ENCODE measurements at places on chromosomes 5 and 9.

GRCh38 chr9:113715086-113715485 is 161.0 kb upstream of the ZNF618 start:
- no peak for DNase-seq

- no peak for DNase-seq
These were observed 104.0 kb upstream of the SSBP2 start for GRCh38 chr5:81854915-81855314.

- no peak for DNase-seq
These were observed 67.9 kb upstream of the PANK3 start for GRCh38 chr5:168647083-168647482.

- DNase-seq: no peak
These were observed 62.8 kb downstream of the TTLL11 start for GRCh38 chr9:122030357-122030756.

GRCh38 chr9:103407260-103407659 is 412.1 kb downstream of the CYLC2 start:
- no peak for DNase-seq

- DNase-seq: no peak
These were observed 74.5 kb downstream of the XRCC4 start for GRCh38 chr5:83151821-83152220.

- no peak for DNase-seq
These were observed 308.8 kb upstream of the ADAMTS16 start for GRCh38 chr5:4831325-4831724.

- no peak for DNase-seq
These were observed 1468.7 kb downstream of the EFNA5 start for GRCh38 chr5:106202035-106202434.

- DNase-seq: no peak
These were observed 21.0 kb upstream of the TBCA start for GRCh38 chr5:77797136-77797535.
